HuH-7.5 (cell line): ENCODE measurements at places on chromosomes 5 and 9.

DNA sequence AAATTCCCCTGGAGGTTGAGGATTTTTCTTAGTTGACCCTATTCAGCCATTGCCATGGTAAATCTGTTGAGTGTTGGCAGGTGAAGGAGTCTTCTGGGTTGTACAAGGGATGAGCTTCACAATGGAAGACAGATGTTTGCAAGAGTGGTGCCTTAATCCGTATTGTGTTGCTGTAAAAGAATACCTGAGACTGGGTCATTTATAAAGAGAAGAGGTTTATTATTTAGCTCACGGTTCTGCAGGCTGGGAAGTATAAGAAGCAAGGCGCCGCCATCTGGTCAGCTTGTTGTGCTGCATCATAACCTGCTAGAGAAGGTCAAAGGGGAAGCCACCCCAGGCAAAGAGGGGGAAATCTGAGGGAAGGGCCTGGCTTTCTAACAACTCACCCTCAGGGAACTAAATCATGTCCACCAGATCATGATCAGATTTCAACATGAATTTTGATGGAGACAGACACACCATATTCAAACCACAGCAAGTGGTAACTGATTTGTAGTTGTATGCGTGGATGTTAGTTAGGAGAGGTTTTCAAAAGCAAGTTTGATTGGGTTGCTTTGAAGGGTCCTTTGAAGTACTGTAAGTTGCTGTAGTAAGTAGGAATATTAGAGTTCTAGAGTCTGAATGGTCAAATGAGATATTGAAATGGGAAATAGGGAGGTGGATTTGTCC, 2.5 kb downstream of the TNPO1 start:
- peak; percentile 28 for DNase-seq

- DNase-seq, result no peak
These were observed 195.6 kb upstream of the NREP start for GRCh38 chr5:111952555-111952954.

DNA sequence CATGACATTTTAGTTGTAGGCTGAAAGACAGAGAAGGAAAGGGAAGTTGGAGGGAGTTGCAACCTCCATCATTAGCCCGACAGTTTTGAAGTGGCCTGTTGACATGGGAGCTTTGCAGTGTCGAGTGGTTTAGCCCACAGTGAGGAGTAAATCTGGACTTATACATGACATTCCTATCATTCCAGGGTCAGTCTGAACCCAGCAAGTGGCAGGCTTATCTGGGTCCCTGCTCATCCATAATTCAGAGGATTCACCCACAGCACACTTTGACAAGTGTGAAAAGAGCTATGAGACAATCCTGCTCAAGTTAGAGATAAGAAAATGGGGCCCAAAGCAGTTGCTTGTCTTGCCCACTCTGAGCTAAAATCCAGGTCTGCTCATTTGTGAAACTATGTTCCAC, 8.4 kb upstream of the TNC start:
- no peak for DNase-seq

- DNase-seq, result no peak
These were observed 92.1 kb downstream of the NR3C1 start for GRCh38 chr5:143311428-143311827.

GRCh38 chr9:125534971-125535701, 171.9 kb downstream of the MAPKAP1 start:
- DNase-seq, result no peak

GRCh38 chr5:53874409-53874808, 314.0 kb downstream of the NDUFS4 start:
- DNase-seq, result peak; percentile 31

DNA sequence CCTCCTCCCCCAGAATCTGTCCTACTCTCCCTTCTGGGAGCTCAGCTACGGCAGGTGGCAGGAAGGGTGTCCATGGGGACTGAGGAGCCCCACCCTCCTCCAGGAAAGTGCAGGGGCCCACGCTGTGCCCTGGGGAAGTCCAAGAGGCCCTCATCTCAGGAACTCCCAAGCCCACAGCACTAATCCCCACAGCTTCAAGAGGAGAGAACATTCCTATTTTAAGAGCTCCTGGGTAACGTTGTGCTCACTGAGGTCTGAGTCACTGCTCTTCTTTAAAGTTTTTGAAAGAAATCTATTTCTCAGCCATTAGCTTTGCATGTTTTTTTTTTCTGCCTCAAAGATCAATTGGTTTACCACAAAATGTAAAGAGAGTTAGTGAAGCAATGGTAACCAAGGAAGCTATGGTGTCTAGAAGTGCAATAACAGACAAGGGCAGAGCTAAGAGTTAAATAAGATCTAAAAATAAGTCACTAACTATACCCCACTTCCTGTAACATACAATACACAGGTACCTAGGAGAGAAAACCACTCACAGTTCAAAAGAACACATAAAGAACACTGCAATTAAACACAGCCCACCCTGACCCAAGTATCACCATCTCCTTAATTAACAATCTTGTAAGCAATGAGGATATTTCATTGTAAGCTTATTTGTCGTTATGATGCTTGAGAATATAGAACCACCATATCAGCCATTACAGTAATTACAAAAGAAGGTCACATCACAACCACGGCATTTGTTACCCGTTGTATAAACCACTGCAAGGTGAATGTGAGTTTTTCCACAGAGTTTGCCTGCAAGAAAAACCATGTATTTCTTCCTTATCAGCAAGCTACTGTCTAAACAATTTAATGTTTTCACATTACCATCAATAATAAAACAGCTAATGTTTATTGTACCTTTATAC, 382.3 kb upstream of the SLC30A5 start:
- DNase-seq, result no peak

- DNase-seq, result no peak
These were observed 822.5 kb downstream of the NR2F1-AS1 start for GRCh38 chr5:92758552-92758951.

GRCh38 chr9:76626141-76626540, 138.1 kb upstream of the PCA3 start:
- DNase-seq, result no peak
